Progenitor cell of endocrine pancreas (in vitro differentiated cells): ENCODE measurements at places on chromosomes 6 and 20.
A peak's percentile ranks its signal among the peaks of the same experiment; 100 is the strongest.

DNA sequence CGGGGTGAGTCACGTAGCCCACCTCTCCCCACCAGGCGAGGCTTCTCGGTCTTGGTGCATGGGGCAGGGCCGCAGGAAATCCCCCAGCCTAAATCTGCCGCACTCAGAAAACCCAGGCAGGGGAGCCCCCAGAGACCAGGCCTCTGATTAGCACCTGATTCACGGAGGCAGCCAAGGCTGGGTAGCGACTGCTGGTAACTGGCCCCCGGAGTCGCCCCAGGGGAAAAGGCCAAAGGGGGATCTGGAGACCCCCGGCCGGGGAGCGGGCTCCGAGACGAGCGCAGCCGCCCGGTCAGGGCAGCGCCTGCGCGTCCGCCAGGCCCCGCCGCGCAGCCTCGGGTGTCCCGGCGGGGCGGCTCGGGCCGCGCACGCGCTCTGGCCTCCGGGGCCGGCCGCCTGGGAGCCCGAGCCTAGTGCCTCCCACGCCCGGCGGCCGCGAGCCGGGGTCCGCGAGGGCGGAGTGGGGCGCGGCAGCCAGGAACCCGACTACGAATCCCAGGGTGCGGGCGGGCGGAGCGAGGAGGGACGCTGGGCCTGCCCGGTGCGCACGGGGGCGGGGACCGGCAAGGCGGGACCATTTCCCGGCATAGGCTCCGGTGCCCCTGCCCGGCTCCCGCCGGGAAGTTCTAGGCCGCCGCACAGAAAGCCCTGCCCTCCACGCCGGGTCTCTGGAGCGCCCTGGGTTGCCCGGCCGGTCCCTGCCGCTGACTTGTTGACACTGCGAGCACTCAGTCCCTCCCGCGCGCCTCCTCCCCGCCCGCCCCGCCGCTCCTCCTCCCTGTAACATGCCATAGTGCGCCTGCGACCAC, at the start of gene DUSP22:
TSS of gene DUSP22 (plus strand) at position 791 of the 809 bp plus-strand sequence. CDS start 53 bp downstream, outside the sequence.
- DNase-seq, result peak; percentile 70
- peak within 1 kb of the TSS; percentile 94 for H3K4me3 ChIP-seq
- peaks cover 20% of the 10 kb centered on the region for H3K4me1 ChIP-seq
- H3K36me3 ChIP-seq, result no peaks in the 10 kb centered on the region
- peak within 1 kb of the TSS; percentile 97 for H3K27ac ChIP-seq

DNA sequence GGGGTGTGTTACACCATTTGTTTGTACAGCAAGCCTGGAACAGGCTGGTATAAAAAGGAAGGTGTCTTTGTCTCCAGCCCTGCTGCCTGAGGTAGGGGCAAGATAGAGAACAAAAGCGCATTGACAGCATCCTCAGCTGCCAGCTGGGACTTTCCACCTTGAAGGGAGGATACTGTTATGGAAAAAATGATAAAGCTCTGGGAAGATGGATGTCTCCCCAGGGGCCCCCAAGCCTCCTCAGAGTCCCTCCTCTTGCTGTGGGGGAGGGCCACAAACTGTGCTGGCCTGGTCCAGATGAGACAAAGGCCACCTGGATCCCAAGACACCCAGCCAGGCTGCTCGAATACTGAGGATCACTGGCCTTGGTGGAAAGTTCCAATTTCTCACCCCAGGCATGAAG, 13.0 kb downstream of the REM1 start:
- H3K27ac ChIP-seq, result no peak overlapping the region
- no peaks in the 10 kb centered on the region for H3K4me1 ChIP-seq
- H3K36me3 ChIP-seq, result no peaks in the 10 kb centered on the region
- DNase-seq, result no peak
- no peak overlapping the region for H3K4me3 ChIP-seq
- H3K27me3 ChIP-seq, result peaks cover 2% of the 10 kb centered on the region

DNA sequence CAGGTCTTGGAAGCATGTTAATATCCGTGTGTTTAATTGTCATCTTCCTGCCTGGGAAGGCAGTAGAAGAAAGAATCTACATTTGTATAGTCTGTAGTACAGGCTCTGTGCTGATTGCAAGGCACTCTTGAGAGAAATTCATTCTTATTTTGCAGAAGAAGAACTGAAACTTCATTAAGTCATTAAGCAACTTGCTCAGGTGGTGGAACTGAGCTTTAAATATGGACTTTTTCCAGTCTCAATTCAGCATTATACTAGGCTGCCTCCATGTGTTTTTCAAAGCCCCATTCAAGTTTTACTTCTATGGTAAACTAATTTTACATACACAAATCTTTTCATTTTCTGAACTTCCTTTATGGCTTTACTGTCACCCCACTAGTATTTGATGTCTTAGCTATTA, 18.7 kb downstream of the ZNF451 start:
- no peak overlapping the region for H3K4me3 ChIP-seq
- H3K27me3 ChIP-seq, result no peaks in the 10 kb centered on the region
- H3K36me3 ChIP-seq, result peaks cover 30% of the 10 kb centered on the region
- H3K27ac ChIP-seq, result no peak overlapping the region

DNA sequence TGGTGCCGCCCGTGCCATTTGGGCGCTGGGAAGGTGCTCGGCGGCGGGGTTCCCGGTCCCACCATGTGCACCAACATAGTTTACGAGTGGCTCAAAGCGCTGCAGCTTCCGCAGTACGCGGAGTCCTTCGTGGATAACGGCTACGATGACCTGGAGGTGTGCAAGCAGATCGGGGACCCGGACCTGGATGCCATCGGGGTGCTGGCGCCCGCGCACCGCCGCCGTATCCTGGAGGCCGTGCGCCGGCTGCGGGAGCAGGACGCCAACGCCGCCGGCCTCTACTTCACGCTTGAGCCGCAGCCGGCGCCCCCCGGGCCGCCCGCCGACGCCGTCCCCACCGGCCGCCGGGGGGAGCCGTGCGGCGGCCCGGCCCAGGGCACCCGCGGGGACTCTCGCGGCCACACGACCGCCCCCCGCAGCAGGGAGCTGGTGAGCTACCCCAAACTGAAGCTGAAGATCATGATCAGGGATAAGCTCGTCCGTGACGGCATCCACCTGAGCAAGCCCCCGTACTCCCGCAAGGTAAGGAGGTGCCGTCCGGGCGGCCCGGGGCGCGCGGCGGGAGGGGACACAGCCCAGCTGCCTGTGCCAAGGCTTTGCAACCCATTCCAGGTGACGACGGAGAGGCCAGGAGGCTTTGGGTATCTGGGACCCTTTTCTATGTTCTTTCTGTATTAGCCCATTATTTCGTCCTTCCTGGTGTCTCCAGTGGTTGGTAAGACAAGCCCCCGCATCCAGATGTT, 547 bp downstream of the SAMD5 start:
- peaks cover 30% of the 10 kb centered on the region for H3K27me3 ChIP-seq
- no peak for DNase-seq
- H3K4me1 ChIP-seq, result peaks cover 22% of the 10 kb centered on the region
- peaks cover 2% of the 10 kb centered on the region for H3K36me3 ChIP-seq
- H3K4me3 ChIP-seq, result peak overlapping the region; percentile 91

GRCh38 chr6:83860782-83861495, 1.4 kb downstream of the CYB5R4 start:
- H3K36me3 ChIP-seq, result peaks cover 6% of the 10 kb centered on the region
- H3K4me1 ChIP-seq, result peaks cover 23% of the 10 kb centered on the region
- peak overlapping the region; percentile 92 for H3K27ac ChIP-seq

- DNase-seq, result peak; percentile 24
- H3K4me3 ChIP-seq, result peak overlapping the region; percentile 41
- H3K27me3 ChIP-seq, result peaks cover 97% of the 10 kb centered on the region
- H3K36me3 ChIP-seq, result no peaks in the 10 kb centered on the region
- H3K27ac ChIP-seq, result peak overlapping the region; percentile 13
Observed at GRCh38 chr6:137489046-137490005, 4.9 kb downstream of the OLIG3 start.

GRCh38 chr6:48859562-48860123, 603.4 kb downstream of the MMUT start:
- H3K4me3 ChIP-seq, result no peak overlapping the region
- H3K36me3 ChIP-seq, result no peaks in the 10 kb centered on the region
- no peak for DNase-seq
- H3K27me3 ChIP-seq, result no peaks in the 10 kb centered on the region
- H3K4me1 ChIP-seq, result peaks cover 10% of the 10 kb centered on the region

- no peak overlapping the region for H3K27ac ChIP-seq
- no peaks in the 10 kb centered on the region for H3K4me1 ChIP-seq
- no peak overlapping the region for H3K4me3 ChIP-seq
Observed at GRCh38 chr20:49388744-49389143, 93.7 kb downstream of the KCNB1 start.

DNA sequence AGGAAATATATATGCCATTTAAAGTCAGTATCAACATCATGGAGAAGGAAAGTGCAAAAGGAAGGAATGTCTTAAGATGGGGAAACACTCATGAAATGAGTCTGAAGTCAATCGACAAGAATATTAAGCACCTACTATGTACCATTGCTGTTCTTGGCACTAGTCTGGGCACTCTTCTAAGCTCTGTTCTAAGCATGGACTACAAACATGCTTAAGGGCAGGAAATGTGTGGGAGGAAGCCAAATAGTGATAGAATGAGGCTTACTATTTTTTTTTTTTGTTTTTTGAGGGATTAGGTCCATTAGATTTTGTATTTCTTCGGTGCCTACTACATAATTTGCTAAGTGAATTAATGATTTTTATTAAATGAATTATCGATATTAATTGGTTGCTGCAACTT, 83.8 kb upstream of the SUPT3H start:
- H3K4me1 ChIP-seq, result no peaks in the 10 kb centered on the region
- H3K27me3 ChIP-seq, result peaks cover 9% of the 10 kb centered on the region
- no peaks in the 10 kb centered on the region for H3K36me3 ChIP-seq
- no peak for DNase-seq
- no peak overlapping the region for H3K4me3 ChIP-seq

- H3K36me3 ChIP-seq, result no peaks in the 10 kb centered on the region
- peak overlapping the region; percentile 85 for H3K4me3 ChIP-seq
- peaks cover 55% of the 10 kb centered on the region for H3K27me3 ChIP-seq
Observed at GRCh38 chr6:77462359-77463307, 658 bp downstream of the HTR1B start.

- no peak overlapping the region for H3K4me3 ChIP-seq
- DNase-seq, result no peak
- no peaks in the 10 kb centered on the region for H3K27me3 ChIP-seq
- H3K36me3 ChIP-seq, result no peaks in the 10 kb centered on the region
- H3K4me1 ChIP-seq, result no peaks in the 10 kb centered on the region
Observed at GRCh38 chr6:40668203-40668602, 81.0 kb upstream of the LRFN2 start.

DNA sequence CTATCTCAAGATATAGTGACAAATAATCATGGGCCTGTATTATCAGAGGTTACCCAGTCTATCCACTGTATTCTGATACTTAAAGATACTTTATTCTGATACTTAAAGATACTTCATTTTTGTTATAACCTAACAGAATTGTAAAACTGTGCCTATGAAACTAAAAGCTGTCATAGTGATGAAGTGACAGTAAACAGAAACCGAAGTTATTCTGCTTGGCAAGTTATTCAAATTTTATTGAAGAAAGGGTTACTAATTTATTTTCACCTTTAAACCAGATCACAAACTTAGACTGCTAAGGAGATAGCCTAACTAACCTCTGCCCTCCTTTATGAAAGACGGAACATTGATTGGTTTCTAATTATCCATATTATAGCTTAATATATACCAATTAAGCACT, 604.6 kb upstream of the IMPG1 start:
- H3K4me1 ChIP-seq, result no peaks in the 10 kb centered on the region
- no peak for DNase-seq
- H3K36me3 ChIP-seq, result no peaks in the 10 kb centered on the region
- H3K27ac ChIP-seq, result no peak overlapping the region
- no peak overlapping the region for H3K4me3 ChIP-seq
- no peaks in the 10 kb centered on the region for H3K27me3 ChIP-seq

- H3K27me3 ChIP-seq, result no peaks in the 10 kb centered on the region
- H3K4me3 ChIP-seq, result no peak overlapping the region
- peaks cover 6% of the 10 kb centered on the region for H3K4me1 ChIP-seq
Observed at GRCh38 chr20:4942331-4942730, 59.0 kb downstream of the SLC23A2 start.

- H3K36me3 ChIP-seq, result no peaks in the 10 kb centered on the region
- H3K4me1 ChIP-seq, result no peaks in the 10 kb centered on the region
- no peak overlapping the region for H3K4me3 ChIP-seq
- DNase-seq, result no peak
- H3K27me3 ChIP-seq, result no peaks in the 10 kb centered on the region
Observed at GRCh38 chr6:64041373-64041772, 405.8 kb downstream of the PHF3 start.

DNA sequence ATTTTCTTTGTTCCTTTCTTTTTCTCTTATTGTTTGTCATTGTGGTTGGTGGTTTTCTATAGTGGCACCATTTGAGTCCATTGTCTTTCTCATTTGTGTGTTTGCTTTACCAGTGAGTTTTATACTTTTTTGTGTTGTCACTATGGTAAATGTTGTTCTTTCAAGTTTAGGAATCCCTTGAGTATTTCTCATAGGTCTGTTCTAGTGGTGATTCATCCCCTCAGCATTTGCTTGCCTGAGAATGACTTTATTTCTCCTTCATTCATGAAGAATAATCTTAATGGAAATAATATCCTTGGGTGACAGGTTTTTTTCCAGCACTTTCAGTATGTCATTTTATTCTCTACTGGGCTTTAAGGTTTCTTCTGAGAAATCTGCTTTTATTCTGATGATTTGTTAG, 209.2 kb upstream of the ASCC3 start:
- H3K27ac ChIP-seq, result no peak overlapping the region
- H3K4me1 ChIP-seq, result peaks cover 9% of the 10 kb centered on the region
- DNase-seq, result no peak

DNA sequence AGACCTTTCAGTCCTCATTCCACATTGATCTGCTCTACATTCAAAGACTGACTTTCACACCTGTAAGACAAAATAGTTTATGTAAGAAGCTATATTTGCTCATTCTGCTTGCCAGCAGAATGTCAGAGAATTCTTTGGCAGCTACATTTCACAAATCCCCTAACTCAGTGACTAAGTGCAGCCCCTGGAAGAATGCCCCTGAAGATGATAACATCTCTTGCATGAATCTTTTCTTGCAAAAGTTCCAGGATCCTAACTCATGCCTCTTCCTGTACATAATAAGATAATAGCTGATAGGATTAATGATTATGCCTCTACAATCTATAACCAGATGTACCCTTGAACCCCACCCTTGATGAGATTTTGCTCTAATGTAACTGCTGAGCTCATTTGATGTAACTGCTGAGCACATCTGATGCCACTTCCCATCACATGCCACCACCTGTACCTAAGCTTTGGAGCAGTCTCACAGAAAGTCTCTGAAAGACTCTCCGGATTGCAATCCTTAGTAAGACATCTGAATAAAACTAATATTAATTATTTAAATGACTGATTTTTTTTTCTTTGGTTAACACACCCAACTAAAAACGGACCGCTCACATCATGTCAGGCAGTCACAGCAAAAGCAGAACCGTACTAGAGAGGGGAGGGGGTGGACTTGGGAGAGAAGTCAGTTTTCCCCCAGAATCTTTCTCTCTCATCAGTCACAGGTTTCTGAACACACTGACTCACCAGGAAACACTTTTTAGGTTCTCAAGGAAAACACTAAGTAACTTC, 684 bp upstream of the DNAH8 start:
- no peak overlapping the region for H3K27ac ChIP-seq
- H3K27me3 ChIP-seq, result peaks cover 9% of the 10 kb centered on the region
- H3K4me3 ChIP-seq, result no peak overlapping the region
- no peak for DNase-seq

- peaks cover 39% of the 10 kb centered on the region for H3K27me3 ChIP-seq
- no peak for DNase-seq
- no peak overlapping the region for H3K27ac ChIP-seq
- H3K4me3 ChIP-seq, result no peak overlapping the region
Observed at GRCh38 chr20:59411589-59411988, 111.2 kb downstream of the EDN3 start.
